ENCODE measurements at places on chromosomes 5 and 9.

DNA sequence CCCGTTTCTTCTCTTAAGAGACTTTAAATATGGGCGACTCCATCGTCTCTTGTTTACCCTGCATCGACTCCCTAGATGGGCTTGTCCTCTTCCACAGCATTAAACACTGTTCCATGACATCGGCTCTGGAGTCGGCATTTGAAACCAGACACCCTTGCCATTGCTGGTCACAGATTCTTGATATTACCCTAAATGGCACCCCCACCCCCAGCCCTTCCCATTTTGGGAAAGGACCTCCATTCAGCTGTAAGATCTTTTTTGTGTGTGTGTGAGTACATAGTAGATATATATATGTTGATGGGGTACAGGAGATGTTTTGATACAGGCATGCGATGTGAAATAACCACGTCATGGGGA lies 51.1 kb upstream of the SH3PXD2B start:
- DNase-seq = no peak

GRCh38 chr9:133433351-133433843 lies 11.2 kb downstream of the ADAMTS13 start:
- DNase-seq = no peak

- DNase-seq = no peak
Observed at GRCh38 chr9:87667164-87667738, 58.7 kb upstream of the CTSL start.

DNA sequence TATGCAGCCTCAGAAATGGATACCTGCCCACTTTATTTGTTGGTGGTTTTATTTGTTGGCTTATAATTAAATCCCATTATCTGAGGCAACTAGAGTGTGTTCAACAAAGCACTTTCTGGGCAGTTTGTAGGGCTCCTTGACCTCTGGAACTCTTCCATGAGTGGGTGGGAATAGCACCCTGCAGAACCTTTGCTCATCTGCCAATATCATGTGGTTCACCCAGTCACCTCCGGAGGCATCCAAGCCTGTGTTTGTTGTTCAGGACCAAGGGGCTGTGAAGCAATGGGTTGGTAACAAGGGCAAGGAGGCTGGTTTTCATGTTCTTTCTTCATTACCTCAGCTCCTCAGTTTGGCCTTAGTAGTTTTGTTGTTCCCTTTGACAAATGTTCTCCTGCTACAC lies 314.0 kb downstream of the NDUFS4 start:
- DNase-seq = no peak

DNA sequence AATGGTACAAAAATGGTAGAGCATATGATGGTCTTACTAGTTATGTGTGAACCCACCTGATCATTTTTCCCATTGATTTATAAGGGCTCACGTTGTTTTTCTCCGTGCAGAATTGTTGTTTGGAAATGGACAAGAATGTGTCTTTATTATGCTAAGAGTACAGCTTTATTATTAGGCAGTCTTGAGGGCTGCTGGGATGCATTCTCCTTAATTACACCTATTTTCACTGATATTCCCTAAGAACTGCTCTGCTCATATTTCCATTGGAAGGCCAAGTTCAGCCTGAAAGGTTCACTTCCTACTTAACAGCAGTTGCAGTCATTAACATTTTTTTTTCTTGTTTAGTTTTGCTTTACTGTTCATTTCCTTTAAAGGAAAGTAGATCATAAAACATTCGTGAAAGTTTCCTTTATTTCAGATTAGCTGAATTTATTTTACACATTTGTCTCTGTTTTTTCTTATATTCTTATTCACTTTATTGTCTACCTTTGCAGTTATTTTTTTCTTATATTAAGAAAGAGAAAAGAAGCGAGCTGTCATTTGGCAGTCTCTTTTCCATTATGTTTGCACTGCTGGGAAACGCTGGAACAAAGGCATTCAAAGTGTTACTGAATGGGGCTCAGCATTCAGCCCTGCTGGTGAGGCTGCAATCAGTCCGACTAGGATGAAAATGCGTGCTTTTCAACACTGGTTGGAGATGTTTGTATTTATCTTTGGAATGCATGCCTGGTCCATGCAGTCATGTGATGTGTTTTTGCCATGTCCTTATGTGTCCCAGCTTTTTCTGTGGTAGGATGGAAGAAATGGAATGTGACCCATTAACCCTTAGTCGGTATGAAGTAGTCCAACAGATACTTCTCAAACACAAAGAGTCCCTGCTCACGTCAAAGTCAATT lies 602.7 kb upstream of the ZNF608 start:
- no peak for DNase-seq

DNA sequence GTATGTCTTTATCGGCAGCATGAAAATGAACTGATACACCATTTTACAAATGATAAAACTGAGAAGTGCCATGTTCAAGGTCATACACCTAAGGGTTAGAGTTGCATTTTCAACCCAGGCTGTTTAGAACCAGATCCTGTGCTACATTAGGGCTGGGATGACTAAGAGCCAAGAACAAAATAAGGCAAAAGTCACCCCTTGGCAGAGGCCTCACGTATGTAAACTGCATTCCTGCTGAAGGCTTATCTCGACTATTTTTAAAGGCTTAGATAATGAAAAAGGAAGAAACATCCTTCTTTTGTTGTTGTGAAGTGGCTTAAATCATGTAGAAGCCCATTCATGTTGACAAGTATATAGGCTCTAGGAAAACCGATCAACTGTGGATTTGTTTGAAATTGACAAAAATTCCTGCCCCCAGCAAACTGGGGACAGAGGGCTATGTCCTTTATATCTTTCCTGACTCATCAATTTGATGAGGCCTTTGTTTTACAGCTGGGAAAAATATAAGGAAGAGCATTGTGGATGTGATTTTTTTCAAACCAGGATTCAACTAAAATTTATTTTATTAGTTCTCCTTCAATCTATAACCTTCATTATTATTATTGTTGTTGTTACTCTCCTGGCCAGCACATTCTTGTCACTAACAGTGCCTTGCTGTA lies 196.5 kb downstream of the SNX18 start:
- DNase-seq = no peak

DNA sequence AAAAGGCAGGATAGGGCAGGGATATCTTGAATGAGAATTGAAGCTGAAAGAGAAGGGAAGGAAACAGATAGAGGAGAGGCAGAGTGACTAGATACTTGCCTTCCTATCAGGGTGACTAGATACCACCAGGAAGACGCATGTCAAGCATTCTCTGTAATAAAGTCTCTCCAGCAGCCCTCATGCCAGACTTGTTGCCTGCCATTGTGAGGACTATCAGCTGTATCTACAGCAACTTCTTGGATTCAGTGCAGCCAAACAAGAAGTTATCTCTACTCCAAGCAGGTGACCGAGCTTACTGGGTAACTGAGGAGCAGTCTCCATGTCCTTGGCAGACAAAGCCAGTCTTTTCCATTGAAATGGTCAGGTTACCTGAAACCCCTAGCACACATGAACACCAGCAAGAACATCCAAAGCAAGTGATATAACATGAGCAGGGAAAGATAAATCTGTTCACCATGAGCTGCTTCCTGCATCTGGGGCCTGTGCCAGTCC lies 9.3 kb downstream of the SH3RF2 start:
- no peak for DNase-seq

DNA sequence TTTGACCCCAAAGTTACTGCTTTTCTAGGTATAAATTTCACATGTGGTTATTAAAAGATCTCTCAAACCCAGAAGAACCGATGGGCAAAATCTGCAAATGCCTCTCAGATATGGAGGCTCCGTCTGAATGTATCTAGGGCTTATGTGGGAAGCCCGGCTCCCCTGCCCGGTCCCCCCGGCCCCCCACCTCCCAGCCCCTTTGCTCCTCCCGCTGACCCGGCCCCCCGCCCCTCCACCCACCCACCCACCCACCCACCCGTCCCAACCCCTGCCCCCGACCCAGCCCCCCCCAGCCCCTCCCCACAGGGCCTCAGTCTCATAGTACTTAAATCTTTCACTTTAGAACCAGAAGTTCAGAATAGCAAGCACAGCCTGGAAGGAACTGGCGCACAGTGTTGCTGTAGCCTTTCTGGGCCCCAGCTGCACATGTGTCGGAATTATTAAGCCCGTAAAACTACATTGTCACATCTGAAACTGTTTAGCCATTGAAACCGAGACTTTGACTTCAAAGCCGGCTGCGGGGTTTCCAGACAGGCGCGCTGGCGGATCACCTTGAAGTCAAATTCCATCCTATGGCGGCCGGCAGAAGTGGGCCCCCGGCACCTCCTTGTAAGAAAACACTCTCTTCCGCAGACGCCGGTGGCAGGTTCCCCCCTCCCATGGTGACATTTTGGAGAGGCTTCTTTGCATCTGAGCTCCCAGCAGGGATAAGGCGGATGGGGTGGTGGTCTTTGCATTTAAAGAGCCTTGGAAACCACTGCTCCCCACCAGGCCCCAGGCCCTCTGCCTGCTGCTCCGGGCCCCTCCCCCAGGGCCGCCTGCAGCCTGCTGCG lies 12.8 kb downstream of the NKD2 start:
- no peak for DNase-seq

DNA sequence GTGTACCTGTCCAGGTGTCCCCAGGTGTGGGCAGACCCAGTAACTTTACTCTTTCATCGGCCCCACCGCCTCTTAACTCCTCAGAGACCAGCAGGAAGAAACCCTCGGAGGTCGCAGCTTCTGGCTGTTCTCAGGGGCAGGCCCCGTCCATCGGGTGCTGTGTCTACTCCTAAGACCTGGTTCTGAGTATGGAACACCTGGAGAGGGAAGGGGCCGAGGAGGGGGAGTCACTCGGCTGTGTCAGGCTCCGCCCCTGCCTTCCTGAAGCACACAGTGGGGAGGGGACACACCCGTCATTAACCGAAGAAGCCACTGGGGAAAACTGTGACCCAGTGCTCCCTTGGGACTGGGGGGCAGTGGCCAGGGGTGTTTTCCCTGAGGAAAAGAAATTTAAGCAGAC lies 22.3 kb downstream of the NTNG2 start:
- DNase-seq = no peak

DNA sequence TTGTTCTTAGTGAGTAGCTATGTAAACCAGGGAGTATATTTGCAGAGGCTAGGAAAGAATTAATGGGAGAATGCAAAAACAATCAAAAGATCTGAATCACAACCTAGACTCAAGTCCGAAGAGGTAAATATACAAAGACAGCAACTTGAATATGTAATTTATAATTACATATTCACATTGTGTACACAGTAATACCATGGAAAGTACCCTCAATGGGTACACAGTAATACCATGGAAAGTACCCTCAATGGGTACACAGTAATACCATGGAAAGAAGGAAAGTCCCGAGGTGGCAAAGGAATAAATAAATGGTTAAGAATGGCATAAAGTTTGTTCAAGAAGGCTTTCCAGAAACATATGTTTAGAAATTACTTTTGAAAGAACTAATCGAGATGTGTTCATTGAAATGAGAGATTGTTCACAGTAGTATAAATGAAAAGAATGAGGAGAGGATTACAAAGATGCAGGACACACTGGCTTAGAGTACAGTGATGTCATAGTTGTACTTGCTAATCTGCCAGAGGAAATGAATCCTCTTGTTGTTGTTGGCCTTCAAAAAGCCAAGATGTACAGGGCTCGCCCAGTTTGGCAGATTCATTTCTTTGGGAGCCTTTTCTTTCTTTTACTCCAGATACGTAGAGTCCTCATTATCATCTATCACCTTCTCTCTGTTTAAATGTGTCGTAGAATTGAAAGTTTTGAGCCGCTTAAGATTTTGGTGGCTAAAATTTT lies 116.0 kb downstream of the UNC13B start:
- DNase-seq = no peak

GRCh38 chr5:121144764-121145163 lies 680.7 kb downstream of the PRR16 start:
- DNase-seq = no peak

- no peak for DNase-seq
Observed at GRCh38 chr5:140371356-140372151, 11.6 kb downstream of the SLC4A9 start.

- no peak for DNase-seq
Observed at GRCh38 chr5:65874241-65874640, 52.1 kb upstream of the ERBIN start.

DNA sequence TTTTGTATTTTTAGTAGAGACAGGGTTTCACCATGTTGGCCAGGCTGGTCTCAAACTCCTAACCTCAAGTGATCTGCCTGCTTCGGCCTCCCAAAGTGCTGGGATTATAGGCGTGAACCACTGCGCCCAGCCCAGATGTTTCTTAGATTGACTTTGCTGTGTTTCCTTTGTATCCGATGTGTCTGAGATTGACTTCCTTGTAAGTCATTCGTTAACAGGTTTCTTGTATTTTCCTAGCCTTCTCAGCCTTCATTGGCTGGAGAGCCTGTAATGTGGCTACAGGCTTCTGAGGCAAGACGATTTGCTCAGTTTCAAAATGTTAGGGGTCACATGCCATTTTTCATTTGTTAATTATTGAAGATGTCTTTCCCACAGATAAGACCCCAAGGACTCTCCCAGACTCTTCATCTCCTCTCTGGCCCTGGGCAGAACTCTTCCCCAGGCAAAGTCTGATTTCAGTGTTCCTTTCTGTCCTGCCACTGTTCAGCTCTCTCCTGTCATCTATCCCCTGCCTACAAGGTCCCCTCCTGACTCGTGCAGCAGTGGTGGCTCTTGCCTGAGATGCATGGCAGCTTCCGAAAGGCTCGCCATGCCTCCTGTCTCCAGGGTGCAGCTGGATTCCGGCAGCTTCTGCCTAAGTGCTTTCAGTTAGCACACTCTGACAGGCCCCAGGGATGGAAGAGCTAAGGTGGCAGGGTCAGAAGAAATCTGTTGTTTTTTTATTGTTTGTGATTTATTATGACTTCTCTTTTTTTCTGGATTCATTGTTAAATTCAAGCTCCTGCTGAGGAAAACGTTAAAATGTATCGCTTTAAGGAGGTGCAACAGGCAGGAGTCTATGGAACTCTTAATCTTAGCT lies 206.4 kb downstream of the AOPEP start:
- DNase-seq = no peak

- peak; percentile 13 for DNase-seq
Observed at GRCh38 chr5:7745882-7746610, 104.9 kb downstream of the CFAP90 start.

- DNase-seq = no peak
Observed at GRCh38 chr5:125169396-125169795, 423.0 kb upstream of the ZNF608 start.

Measured in stimulated activated CD8-positive, alpha-beta memory T cell treated with anti-CD3 and anti-CD28 coated beads, Interleukin-4, amount 100 ng/mL, for 4 hours (primary cell).